ENCODE measurements at places on chromosomes 6 and 20. TPM values are rescaled to one million over a fixed set of nuclear protein-coding genes. Genes with fewer than 3 reads are reported as not detected.

LST1 gene
- polyA plus RNA-seq, result 8.8 TPM

DNA sequence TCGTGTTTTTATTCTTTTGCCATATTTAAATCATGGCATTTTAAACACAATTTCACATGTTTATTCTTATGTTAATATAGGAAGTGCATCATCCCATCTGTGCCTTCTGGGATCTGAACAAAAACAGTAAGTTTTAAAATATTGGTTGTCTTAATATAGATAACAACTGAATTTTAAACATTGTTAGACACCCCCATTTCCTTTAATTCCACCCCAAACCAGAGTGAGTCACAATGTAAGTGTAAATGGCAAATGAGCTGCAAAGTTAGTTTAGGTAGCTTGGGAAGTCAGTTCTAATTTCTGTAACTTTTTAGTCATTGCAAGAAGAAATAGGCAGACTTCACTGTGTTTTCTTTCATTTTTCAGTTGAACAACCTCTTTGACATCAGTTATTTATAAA, 108.0 kb downstream of the ADGRG6 start:
- DNase-seq, result no peak

APOBEC2 gene
- polyA plus RNA-seq, result 903 TPM

DNA sequence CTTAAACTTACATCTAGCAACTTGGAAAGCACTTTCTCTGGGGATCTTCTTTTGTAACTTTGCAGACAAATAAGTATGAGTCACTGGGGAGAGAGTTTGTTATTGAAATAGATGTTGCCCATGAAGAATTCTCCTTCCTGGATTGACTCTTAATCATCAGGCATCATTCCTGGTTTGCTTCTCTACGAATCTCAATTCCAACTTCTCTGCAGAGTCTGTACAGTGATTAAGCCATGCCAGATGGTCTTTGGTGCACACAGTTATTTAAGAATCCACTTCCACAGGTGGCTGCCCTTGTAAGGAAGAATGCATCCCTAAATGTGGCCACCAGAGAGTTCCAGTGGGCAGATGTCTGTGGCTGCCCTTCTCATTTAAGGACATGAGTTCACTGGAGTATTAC, 25.7 kb downstream of the MYCT1 start:
- no peak for DNase-seq

GRCh38 chr6:30326526-30327231, at the start of gene TRIM39:
TSS of gene TRIM39 (plus strand) at chr6:30326927. CDS start at chr6:30329318, 2,391 bp downstream.
- peak; percentile 90 for DNase-seq

DNA sequence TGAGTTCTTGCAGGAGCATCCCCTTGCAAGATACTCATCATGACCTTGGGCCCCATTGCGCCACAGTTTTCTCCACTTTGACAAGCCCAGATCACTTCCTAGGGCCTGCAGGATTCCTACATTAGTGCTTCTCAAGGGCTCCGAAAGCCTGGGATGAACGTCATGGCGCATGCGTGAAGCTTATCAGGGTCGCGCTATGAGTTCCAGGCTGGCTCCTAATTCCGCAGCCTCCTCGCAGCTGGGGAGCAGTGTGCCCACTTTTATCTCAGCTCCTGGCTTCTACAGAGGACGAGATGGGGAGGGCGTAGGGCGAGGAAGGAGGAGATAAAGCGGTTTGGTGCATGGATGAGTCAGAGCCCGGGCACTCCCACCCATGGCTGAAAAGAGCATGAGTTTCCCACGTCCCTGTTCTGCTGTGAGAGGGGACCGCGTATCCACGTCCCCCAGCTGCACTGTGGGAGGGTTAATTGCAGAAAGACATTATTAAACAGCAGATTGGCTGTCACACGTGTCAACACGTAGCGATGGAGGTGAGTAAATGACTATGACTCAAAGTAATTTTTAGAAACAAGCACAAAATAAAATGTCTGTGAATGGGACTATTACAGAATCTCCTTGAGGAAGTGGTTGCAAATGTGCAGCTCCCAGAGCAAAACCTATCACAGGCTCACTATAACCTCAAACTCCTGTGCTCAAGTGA, 72.9 kb upstream of the DSP start:
- DNase-seq, result no peak

- DNase-seq, result no peak
These were observed 53.1 kb downstream of the MAP3K7 start for GRCh38 chr6:90533615-90534336.

DNA sequence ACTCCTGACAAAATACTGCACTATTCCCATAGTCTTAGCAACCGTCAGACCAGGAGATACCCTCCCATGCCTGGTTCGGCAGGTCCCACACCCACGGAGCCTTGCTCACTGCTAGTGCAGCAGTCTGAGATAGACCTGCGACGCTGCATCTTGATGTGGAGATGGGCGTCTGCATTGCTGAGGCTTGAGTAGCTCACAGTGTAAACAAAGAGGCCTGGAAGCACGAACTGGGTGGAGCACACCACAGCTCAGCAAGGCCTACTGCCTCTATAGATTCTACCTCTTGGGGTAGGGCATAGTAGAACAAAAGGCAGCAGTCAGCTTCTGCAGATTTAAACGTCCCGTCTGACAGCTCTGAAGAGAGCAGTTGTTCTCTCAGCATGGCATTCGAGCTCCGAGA, 25.4 kb downstream of the TMEM244 start:
- DNase-seq, result no peak

HLA-DPB1 gene
- 9.6 TPM for polyA plus RNA-seq

MAK gene
- polyA plus RNA-seq, result 0.21 TPM

DNA sequence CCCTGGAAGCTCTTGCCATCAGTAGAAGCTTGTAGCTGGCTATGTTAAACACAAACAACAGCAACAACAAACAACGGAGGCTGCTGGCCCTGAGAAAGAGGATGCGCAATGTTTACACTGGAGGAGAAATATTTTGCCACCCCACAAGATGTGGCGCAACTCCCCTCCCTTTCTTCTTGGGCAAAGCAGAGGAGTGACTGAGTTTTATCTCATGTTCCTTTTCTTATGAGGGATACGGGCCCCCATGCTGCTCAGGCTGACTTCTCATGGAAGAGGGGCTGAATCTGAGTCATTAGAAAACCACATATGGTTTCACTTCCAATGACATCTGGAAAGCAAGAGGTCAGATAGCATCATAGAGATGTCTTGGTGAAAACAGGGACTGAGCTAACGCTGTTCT, 75.9 kb upstream of the HDDC2 start:
- DNase-seq, result no peak

DNA sequence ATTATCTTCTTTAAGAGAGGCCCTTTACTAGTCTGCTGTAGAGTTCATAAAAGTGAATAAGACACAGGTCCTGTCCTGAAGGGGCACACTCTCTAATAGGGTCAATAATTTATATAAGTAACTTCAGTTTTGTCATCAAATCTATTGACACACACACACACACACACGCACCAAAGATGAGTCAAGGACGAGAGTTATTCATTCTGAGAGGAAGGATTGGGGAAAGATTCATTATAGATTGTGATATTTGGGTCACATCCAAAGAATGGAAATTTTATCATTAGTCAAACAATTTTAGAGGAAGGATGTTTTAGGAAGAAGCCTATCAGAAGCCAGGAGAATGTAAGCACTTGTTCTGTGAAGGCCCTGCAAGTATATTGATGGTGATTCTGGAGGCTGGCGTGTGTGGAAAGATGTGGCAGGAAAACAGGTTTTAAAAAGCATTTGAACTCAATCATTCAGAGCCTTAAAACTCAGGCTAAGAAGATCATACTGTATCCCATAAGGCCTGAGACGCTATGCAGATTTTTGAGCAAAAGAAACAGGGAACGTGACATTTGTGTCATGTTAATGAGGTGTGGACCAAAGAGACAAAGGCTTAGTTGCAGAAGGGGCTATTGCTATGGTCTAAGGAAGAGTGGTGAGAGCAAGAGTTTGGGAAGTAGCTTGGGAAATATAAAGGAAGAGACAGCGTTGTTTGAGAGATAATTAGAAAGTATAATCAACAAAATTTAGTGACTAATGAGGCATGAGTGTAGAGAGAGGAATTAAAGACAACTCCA, 161.4 kb upstream of the PREP start:
- no peak for DNase-seq

CST4 gene
- polyA plus RNA-seq, result not detected

Data from muscle of arm (tissue), 14 donors.